ENCODE measurements at places on chromosomes 1 and 21.

DNA sequence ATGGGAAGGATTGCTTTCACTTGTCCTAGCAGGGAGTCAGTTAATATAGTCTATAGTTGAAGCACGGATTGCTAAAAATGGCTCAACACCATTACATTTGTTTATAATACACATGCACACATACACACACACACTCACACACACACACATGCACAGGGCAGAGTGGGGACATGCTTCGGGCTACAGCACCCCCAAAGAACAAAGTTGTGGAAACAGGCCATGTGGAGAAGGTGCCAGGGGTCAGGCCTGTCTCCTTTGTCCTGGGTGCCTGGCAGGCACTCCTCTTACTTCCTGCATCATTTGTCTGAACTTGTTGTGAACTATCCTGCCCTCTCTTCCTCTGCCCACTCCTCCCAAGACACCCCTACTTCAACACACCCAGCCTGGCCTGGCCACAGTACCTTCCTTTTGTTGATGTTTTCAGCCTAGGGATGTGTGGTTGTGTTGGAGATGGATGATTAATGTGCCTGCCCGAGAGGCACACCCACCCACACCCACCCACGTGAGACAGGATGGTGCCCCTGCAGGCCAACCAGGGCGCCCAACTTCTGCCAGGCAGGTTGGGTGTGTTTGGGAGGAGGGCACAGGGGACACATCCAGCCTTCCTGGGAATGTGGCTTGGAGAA is 17.5 kb downstream of the RASSF5 start:
- no peak for DNase-seq

DNA sequence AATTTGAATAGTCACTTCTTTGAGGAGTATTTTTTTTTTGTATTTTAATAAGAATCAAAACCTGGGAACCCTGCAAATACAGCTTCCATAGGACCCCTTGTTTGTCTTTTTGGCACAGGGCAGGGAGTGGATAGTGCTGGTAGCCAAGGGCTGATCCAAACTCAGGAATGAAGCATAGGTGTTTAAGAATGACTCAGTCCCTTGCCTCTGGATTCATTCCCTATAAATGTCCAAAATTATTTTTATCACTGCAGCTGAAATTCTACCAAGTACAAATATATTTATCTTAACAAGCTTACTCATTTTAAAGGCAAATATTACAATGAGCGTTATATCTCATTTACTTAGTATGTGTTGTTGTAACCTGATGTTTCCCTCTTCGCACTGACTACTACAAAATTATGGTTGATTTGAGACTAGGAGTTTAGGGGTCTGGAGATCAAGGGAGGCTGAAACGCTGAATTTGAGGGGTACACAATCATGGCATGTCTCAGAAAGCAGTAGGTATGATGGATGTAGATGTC is 278.6 kb upstream of the LYPLAL1 start:
- no peak for DNase-seq

DNA sequence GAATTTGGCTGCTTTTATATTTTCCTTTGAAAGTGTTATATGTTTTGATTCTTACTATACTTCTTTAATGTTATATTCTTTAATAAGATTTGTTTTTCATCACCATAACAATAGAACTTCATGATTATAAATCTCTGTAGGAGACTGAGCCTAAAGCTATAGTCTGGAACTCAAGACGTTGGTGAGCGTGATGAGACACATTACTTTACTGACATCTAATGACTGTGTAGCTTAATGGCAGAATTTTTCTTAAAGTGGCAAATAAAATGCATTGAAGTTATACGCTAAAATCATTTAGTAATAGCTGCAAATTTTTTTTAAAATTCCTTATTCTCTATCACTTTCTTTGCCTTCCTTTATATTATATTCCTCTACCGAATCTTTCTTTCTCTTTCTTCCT is 56.1 kb upstream of the HAO2 start:
- no peak for DNase-seq

GRCh38 chr1:205630241-205630640 is 1.6 kb downstream of the ELK4 start:
- no peak for DNase-seq

DNA sequence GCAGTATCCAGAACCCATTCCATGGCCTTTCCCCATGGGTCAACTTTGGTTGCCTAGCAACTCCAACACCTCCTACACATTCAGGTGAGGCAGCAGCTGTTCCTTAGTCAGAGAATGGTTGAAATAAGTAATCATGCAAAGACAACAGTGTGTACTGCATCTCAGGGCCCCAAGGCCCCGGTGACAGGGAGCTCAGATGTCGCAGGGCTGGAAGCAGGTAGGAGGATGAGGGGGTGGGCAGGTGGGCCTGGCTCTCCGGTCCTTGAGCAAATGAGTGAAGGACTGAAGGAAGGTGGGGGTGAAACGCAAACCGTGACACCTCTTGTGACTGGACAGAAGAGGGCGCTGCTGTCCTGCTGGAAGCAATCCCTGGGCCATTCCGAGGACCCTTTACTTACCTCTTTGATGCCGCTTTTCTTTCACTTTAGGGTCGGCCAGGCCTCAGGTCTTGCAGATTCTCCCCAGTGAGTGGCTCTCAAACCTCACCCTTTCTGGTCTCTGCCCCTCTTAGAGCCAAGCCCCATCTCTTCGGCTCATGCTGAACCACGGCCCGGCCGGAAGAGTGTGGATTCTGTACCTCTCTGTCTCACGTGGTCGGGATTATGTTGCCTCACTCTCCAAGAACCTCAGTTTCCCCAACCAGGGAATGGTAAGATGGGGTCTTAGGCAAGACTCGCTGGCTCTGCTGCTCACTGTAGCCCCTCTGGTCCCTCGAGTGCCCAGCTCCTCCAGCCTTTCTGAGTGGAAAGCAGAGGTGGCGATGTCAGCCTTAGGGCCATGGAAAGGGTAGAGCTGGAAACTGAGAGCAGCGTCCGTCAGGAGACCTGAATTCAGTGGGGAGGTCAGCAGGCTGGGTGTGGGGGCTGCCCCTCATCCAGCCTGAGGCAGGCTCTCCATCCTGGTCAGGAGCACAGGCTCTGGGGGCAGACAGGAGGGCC is 5.6 kb upstream of the KCNA10 start:
- DNase-seq, result peak; percentile 50

- DNase-seq, result no peak
Observed at GRCh38 chr1:160103658-160104408, 5.4 kb upstream of the IGSF8 start.

All from NCI-H526 treated with DMSO at 0.1 percent for 48 hours (cell line).